ENCODE measurements at places on chromosomes 2 and 18.
A peak's percentile ranks its signal among the peaks of the same experiment; 100 is the strongest.

- DNase-seq, result peak; percentile 32
Measured at GRCh38 chr2:129877795-129878775, 101.4 kb upstream of the RAB6C start.

DNA sequence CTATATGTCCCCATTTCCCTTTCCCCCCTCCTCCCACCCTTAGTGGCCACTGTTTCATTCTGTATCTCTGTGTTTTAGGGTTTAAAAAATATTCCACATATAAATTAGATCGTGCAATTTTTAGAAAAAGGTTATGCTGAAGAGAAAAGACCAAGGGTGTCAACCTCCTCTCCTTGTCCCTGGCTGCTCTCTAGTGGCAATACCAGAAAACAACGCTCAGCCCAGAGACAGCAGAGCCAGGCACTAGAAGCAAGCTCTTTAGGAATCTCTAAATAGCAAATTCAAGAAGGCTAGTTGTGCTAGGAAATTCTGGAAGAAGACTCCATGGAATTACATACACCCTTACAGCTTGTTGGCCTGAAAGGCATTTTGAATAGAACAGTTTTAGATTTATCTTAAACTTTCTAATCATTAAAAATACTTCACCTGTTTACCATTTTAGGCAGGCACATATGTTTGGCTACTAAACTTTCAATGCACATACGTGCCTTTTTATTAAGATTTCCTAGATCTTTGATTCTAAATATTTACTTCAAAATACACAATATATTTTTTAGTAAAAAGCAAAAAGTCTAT, 35.1 kb upstream of the RASGRP3 start:
- peak; percentile 28 for DNase-seq

GRCh38 chr2:105294844-105295481, 34.6 kb downstream of the TGFBRAP1 start:
- DNase-seq, result peak; percentile 6

DNA sequence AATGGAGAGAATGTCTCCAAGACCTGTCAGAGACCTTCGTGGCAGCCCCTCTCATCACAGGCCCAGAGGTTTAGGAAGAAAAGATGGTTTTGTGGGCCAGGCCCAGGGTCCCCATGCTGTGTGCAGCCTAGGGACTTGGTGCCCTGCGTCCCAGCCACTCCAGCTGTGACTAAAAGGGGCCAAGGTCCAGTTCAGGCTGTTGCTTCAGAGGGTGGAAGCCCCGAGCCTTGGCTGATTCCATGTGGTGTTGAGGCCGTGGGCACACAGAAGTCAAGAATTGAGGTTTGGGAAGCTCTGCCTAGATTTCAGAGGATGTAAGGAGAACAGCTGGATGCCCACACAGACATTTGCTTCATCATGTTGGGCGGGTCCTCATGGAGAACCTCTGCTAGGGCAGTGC, 45.1 kb upstream of the ACTR2 start:
- no peak for DNase-seq

DNA sequence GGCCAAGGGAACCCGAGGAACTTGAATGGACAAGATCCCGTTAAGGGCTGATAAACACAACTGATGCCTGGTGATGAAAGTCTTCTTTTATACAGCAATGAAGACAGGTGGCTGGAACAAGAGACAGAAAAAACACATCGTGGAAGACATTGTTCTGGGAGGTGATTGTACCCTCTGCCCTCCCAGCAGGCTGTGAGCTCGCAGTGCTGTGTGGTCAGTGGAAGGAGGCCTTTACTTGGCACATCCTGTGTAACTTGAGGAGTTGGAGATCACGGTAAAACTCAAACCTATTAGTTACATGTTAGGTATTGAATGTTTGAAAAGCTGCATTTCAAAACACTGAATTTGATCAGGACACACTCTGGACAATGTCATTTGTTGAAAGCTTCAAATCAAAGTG, 249.9 kb upstream of the EPAS1 start:
- no peak for DNase-seq

GRCh38 chr2:158914066-158914465, 54.4 kb upstream of the TANC1 start:
- no peak for DNase-seq

DNA sequence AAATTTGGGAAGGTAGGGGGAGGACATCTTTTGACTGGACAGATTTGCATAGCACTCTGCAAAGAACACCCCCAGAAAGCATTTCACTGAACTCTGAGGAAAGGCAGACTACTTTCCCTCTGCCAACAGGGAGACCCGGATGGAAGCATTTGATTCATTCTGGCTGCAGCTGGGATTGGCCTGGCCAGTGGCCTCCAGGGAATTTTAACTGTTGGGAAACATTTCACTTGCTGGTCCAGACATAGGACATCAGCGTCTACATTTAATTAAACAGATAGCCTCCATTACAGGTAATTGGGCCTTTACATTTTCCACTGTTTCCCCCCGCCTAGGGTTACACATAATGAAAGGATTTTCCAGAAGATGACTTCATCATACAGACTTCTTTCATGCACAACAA, 92.8 kb downstream of the MARCHF4 start:
- no peak for DNase-seq

GRCh38 chr2:119246884-119247843, 23.5 kb downstream of the STEAP3 start:
- DNase-seq, result no peak

DNA sequence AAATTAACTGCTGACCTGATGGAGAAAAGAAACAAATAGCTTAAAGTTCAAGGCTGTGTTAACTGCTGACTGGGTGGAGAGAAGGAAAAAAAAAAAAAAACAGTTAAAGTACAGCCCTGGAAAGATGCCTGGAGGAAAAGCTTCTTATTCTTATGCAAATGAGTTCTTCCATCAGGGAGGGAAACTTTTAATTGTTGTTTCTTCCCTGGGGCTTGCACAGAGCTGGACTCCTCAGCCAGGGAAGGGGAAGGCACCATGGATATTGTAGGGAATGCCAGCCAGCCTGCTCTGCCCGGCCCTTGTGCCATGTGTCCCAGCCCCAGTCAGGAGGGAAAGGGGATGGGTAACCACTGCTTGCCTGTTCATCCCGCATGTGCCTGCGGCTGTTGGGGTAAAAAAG, 833.1 kb upstream of the CRIM1 start:
- no peak for DNase-seq

DNA sequence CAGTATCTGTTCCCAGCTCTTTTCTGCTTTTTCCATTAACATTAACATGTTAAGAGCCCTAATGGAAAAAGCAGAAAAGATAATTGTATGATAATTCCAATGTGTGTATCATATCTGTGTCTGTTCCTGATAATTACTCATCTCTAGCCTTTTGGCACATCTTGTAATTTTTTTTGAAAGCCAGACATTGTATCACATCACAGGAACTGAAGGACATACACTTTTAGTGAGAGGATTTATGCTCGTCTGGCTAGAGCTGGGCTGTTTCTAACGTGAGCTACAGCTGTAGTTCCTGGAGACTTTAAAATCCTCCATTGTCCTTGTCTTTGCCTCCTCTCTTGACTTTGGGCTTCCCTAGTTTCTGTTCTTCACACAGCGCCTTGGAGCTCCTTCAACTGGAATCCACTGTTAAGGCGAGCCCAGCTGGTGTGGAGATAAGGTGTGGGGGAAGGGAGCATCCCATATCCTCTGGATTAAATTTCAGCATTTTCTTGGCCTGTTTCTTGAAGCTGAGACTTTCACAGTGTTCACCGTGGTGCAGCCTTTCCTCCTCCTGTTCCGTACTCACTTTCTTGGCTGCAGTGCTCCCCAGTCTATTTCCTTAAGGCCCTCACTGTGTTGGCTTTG, 211.5 kb downstream of the GALR1 start:
- DNase-seq, result no peak

DNA sequence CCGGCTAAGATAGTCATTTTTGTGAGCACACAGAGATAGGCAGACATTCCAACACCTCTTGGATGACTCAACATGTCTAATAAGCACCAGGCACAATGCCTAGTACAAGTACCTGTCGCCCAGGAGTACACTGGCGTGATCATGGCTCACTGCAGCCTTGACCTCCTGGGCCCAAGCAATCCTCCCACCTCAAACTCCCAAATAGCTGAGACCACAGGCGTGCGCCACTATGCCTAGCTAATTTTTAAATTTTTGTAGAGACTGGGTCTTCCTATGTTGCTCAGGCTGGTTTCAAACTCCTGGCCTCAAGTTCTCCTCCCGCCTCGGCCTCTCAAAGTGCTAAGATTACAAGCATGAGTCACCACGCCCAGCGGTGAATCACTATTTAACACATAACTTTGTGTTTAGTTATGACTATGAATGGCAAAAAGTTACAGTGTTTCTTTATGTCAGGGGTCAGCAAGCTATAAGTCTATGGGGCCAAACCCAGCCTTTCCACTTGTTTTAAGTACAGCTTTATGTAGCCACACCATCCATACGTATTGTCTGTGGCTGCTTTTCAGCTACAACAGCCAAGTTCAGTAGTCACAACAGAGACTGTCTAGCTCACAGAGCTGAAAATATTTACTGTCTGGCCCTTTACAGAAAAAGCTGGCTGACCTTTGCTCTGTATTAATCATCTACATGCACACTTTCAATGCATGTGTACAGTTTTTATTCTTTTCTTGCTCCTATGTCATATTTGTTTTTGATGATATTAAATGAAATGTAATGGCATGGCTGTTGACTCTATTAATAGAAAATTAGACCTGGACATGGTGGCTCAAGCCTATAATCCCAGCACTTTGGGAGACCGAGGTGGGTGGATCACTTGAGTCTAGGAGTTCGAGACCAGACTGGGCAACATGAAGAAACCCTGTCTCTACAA, 18.7 kb downstream of the ORC2 start:
- DNase-seq, result no peak

DNA sequence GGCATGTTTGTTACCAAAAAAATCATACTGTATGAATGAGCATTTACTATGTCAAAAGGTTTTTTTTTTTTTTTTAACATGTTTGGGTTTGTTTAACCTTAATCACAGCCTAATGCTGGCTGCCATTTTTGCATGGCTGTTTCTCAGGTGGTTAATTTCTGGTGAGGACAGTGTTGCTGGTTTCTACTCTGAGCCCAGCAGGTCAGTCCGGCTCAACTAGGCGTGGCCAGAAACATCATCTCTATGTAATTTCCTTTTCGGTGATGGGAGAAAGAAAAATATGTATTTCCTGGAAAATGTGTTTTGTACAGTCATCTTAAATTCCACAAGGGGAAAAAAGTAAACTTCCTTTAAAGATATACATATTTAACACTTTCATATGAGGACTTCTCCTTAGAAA, 24.9 kb upstream of the BZW1 start:
- DNase-seq, result no peak

GRCh38 chr2:229715895-229716507, 1.6 kb upstream of the DNER start:
- DNase-seq, result peak; percentile 9

DNA sequence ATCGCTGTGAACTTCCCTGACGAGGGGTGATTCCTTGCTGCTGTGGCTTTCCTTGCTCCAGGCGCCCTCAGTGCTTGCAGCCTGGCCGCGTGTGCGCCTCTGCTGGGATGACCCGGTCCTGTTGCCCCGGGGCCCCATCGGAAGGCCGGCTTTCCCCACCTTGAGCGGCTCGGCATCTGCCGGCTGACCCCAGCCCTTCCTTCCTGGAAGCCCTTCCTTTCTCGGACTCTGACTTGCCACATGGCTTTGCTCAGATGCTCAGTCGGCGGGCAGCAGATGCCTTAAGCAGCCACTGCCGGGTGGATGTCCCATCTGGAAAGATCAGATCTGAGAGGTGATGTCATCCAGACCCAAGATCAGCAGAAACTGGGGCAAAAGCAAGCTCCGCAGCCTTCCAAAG, 100.5 kb upstream of the ODC1 start:
- no peak for DNase-seq

DNA sequence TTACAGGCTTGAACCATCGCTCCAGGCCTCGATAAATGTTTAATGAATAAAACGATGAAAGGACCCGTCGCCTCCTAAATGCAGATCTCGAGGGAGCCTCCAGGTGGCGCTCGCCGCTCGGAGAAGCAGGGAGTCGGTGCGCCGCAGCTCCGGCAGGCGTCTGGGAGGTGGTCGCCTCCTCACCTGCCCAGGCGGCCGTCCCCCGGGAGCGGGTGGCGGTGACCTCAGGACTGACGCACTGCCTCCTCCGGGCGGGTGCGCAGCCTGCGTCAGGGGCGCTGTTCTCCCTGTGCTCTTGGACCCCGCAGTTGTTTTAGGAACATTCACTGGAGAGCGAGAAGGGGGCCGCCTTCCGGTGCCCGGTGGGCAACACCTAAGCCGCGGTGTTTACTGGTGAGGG, 38.6 kb upstream of the POLE4 start:
- peak; percentile 58 for DNase-seq

DNA sequence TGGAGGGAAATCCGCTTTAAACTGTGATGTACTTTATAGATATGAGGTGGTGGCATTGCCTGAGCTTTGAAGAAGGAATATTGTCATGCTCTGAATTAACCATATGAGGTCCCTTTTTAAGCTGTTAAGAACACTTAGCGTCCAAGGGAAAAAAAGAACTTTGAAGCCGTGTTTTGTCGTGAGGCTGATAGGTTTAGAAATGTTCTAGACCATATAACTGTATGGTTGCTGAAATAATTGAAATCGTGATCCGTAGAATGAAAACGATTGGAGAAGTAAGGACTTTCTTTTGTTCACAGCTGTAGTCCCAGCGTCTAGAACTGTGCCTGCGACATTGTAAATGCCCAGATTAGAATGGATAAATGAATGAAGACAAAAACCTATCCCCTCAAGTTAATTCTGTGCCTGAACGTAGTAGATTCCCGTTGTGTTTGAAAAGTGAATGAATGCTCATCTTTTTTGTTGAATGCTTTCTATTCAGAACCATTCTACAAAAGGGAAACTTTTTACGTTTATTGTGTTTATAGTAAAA, 1.5 kb downstream of the SMCHD1 start:
- DNase-seq, result no peak

DNA sequence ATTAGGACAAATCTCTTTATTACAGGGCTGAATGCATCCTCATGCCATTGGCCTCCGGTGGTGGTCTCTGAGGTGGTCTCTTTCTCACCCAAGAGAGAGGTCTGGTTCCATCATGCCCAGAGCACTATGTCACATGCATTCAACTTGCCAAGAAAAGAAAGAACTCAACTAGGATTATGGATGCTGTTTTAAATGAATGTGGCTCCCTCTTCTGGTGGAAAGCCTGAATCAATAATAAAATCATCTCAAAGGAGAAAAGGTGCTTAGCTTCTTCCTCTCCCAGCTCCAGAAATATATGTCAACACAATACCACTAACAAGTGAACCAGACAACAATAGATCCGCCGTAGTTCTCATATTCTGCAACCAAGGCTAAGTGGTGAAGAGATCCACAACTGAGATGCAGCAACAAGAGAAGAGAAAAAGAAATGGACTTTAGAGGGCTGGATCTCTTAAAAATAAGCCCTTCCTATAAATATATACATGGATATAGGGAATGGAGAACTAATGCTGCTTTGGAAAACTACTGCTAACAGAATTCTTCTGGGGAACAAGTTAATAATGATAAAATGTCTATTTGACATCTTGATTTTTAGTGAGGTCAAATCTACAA, 396.8 kb downstream of the NCKAP5 start:
- DNase-seq, result peak; percentile 4
